ENCODE measurements at places on chromosomes 16 and 17.

- no peak for DNase-seq
Observed at GRCh38 chr17:65690626-65691310, 129.3 kb upstream of the AXIN2 start.

- peak; percentile 39 for DNase-seq
Observed at GRCh38 chr16:53714205-53715022, 10.5 kb downstream of the FTO start.

DNA sequence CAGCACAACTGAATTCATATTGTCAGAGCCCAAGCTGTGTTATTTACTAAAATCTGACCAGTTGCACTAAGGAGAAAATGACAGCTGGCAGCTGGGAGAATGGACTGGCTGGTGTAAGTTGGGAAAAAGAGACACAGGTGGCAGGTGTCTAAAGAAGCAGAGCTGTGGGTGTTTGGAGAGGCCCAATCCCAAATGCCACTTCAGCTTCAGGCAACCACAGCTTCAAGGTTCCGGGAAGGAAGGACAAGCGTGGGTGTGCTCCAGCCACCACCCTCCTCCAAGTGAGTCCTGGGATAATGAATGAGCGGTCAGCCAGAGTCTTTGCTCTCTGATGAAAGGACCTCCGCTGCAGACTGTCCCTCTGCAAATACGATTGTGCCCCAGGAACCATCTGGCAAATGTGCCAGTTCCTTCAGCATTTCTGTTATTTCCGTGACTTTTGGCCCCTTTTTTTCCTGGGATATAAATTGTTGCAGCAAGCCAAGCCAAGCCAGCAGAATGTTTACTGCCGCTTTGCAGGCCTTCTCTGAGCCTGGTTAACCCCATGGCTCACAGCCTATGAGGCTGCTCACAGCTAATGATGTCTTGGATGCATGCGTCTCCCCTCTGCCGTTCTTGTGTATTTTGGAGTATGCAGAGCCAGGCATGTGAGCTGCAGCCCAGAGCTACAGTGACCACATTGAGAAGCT is 9.5 kb upstream of the RHBDL3 start:
- no peak for DNase-seq

DNA sequence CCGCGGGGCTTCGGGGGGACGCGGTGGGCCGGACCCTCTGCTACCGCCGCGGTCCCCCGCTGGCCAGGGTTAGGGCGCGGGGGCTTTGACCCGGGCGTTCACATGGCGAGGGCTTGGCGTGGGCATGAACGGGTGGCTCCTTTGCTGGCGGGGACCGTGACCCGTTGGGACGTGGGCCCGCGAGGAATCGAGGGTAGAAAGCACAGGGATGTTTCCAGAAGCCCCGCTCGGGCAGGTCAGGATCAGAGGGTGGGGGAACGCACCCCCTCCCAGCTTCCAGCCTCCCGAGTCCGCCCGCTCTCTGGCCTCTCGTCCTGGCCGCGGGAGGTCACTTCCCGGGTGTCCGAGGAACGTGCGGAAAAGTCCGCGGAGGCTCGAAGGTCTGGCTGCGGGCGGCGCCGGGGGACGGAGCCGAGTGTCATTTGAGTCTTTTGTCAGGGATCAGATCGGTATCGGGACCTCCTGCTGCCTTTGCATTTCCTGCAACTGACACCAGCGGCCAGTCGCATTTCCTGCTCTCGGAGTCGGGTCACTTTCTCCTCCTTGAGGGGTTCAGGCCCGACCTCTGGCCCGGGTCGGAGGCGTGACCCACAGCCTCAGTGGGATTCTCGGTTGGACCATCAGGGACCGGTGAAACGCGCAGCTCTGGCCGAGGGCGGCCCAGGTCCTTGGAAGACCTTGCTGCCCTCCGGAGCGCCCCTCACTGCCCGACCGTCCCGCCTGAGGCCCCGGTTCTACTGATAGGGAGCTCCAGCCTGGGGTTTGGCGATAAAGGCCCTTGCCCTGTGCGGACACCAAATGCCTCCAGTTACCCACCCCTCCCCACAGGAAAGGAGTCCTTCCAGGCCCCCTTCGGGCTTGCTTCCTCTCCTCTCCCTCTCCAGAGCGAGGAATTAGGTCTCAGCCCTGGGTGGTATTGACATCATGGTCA is 702 bp upstream of the WNT3 start:
- no peak for DNase-seq

DNA sequence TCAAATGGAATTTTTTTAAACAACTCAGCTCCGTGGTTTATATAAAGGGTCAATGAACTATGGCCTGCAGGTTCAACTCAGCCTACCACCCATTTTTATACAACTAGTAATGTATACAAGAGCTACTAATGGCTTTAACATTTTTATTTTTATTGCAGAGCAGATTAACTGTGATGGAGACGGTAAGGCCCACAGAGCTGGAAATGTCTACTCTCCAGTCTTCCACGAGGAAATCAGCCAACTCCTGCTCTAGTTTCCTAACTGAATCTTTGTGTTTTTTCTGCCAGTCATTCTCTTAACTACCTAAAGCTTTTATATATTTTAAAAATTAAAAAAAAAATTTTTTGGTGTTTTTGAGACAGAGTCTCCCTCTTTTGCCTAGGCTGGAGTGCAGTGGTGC is 385.1 kb upstream of the MAF start:
- DNase-seq, result no peak

- DNase-seq, result no peak
Observed at GRCh38 chr17:45020354-45021138, 30.9 kb downstream of the DCAKD start.

- DNase-seq, result no peak
Observed at GRCh38 chr16:73024571-73025105, 23.3 kb downstream of the ZFHX3 start.

- no peak for DNase-seq
Observed at GRCh38 chr16:4214215-4214621, 27.7 kb downstream of the SRL start.

GRCh38 chr17:32588982-32589381 is 102.2 kb downstream of the CDK5R1 start:
- peak; percentile 64 for DNase-seq

- DNase-seq, result no peak
Observed at GRCh38 chr17:27848931-27849330, 44.2 kb downstream of the LYRM9 start.

- no peak for DNase-seq
Observed at GRCh38 chr17:76445697-76446448, 7.1 kb downstream of the UBE2O start.

- no peak for DNase-seq
Observed at GRCh38 chr17:17575360-17576251, 15.9 kb downstream of the PEMT start.

- no peak for DNase-seq
Observed at GRCh38 chr16:54647725-54648221, 282.9 kb upstream of the IRX5 start.

- no peak for DNase-seq
Observed at GRCh38 chr17:66229783-66230538, 746 bp upstream of the APOH start.

- no peak for DNase-seq
Observed at GRCh38 chr17:35407531-35407930, 24.8 kb downstream of the SLFN12 start.

DNA sequence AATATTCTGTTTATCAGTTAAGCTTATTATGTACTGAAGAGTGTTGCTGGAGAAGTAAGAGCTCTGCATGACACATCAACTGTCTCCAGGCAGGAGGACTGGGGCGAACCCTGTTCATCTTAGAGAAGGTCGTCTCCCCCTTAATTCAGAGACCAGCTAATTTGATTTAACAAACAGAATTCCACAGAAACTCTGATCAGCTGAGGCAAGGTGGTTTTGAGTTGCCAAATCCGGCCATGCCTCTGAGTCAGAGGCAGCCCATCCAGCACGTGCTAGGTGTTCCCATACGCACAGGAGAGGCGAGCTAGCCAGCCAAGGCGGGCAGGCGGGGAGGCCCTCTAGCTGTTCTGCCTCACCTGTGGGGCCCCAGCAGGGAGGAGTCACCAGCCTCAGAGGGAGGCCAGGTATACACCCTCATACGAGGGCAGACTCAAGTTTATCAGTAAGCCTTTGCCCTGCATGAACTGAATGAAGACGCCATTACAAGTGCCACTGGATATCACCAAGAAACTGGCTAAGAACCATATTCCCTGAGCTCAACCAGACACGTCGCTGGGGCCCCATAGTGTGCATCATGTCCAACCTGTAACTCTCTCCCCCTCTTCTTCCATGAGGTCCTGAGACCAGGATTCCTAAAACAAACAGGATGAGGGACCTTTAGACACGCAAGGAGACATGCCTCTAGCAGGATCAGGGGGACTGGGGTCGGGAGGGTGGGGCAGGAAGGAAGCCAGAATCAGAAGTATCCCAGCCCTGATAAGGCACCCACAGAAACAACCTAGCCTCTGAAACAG is 25.7 kb downstream of the STAT5A start:
- no peak for DNase-seq

GRCh38 chr17:5770441-5771270 is 186.3 kb upstream of the NLRP1 start:
- DNase-seq, result no peak

DNA sequence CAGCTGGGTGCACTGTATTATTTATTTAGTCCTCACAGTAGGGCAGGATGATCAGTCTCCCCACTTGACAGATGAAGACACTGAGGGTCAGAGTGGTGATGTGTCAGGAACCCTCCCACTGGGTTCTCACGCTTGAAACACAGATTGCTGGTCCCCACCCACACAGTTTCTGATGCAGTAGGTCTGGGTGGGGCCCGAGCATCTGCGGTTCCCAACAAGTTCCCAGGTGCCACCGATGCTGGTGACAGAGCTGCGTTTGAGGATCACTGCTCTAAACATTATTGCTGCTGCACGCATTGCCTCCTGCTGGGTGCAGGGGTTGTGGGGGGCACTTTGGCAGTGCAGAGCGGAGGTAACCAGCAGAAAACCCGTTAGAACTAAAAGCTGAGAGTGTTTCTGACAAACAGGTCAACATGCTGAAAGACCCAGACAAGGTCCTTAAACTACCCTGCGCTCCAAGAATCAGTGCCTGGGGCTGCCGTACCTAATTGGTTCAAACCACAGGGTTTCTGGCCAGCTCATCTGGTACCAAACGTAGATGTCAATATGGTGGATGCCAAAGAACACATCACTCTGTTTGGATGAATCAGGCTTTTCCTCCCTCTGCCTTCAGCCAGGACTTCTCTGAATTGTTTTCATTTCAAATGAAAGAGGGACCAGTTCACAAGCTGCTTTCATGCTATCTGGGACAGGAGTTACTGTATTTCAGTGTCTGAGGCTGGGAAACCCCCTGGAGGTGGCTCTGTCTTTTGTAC is 76.0 kb downstream of the ABCC1 start:
- no peak for DNase-seq

DNA sequence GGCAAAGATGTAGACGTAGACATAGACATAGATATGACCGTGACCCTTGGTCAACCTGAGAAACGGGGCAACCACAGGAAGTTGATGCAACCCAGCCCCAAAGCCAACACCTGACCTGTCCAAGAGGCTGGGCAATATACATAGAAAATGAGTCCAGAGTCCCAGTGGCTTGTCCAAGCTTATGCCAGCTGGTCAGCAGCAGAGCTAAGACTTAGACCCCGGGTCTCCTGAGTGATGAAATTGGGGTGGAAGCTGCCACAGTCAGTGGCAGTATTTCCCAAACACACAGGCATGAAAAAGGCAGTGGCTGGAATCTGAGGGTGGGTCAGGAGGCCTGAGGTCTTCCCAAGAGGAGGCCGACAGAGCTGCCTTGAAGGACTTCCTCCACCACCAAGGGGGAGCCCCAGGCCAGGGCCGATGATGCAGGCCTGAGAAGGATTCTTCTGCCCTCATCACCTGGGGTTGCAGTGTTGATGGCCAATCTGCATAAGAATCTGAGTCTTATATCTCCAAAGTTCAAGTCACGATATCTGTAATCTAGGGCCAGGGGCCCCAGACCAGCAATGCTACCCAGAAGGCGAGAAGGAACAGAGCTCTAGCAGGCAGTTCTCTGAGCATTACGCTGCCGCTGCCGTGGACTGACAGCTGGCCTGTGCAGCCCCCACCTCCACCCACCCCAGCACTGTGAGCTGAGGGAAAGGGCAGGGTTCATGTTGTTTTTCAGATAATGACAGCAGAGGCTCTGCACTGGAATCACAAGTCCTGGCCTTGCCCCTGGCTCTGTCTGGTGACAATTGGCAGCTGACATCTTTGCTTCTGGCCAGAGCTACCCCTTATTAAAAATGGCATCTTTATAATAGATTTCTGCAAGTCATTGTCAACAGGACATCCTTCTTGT is 72.7 kb downstream of the GNAO1 start:
- DNase-seq, result no peak

GRCh38 chr17:61440697-61441096 is 11.5 kb upstream of the TBX4 start:
- no peak for DNase-seq

DNA sequence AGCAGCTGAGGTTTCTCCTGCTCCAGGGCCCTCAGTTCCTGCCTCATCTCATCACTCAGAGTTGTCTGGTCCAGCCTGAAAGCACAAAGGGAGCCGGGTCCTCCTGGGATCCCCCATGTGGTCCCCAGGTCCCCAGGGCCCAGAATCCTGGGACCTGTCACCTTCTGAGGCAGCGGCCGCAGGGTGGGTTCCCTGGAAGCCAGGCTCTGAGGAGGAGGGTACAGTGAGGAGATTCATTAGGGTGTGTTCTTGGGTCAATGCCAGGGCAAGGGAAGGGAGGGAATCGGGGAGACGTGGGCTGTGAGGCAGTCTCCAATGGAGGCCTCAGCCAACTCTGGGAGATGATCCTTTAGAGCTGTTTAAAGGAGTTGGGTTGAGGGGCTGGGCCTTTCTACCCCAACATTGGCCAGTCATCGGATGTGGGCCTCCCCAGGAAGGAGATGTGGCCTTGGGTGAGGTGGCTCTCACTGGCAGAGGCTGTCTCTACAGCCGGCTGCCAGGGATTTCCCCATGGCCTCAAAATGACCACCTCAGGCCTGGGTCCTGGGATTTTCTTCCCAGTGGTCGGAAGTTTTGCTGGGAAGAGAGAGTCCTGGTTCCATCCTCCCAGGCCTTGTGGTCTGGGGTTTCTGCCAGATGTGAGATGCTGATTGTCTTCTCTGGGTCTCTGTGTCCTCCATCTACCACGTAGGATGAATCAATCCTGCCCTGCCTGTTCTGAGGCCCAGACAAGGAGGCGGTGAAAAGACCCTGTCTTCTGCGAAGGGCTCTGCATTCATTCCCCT is 47.3 kb downstream of the NLRP1 start:
- no peak for DNase-seq

- DNase-seq, result no peak
Observed at GRCh38 chr17:32777436-32777835, 99.5 kb downstream of the MYO1D start.

GRCh38 chr17:79563237-79564013 is 47.4 kb downstream of the RBFOX3 start:
- no peak for DNase-seq

- no peak for DNase-seq
Observed at GRCh38 chr17:57502022-57502421, 243.1 kb downstream of the CCDC182 start.

Data from D341Med (cell line).